Left hindlimb (tissue), 1 donor: ENCODE measurements at places on chromosomes 11 and 22.
A peak's percentile ranks its signal among the peaks of the same experiment; 100 is the strongest.

DNA sequence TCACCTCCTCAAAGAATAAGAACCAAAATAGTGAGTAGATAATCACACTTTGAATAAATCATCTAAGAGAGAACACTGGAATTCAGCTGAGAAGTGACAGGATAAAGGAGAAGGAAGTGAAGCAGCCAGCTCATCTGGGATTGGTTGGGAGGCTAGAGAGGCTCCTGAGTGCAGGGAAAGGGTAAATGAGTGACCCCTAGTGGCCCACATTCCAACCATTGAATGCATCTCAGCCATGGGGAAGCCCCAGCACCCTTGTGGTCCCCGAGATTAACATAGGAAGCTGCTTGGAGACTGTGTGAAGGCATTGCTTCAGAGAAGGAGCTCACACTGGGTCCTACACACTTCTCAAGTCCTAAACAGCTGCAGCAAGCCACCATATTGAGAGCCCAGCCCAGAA lies 82.3 kb downstream of the JRKL start:
- no peak for DNase-seq

DNA sequence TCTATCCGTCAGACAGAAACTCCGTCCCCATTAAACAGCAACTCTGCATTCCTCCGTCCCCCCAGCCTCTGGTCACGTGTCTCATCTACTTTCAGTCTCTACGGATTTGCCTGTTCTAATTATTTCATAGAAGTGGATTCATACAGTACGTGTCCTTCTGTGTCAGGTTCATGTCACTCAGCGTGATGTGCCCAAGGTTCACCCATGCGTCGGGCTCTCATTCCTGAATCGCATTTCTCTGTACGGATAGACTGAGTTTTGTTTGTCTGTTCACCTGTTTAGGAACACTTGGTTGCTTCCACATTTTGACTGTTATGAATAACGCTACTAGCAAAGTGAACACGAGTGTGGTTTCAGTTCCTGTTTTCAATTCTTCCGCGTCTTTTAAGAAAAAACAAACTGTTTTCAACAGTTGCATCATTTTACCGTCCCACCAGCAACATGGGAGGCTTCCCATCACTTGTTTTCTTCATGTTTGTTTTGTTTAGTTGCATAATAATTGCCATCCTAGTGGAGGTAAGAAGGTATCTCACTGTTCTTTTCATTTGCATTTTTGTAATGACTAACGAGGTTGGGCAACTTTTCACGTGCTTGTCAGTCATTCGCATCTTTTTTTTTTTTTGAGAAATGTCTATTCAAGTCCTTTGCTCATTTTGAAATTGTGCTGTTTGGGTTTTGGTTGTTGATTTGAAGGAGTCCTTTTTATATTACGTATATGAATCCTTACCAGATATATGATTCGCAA lies 8.9 kb upstream of the NLRP6 start:
- DNase-seq: no peak

GRCh38 chr11:67490727-67491065 lies 7.9 kb downstream of the AIP start:
- no peak for DNase-seq

- DNase-seq: peak; percentile 83
These were observed 14.4 kb downstream of the SCARF2 start for GRCh38 chr22:20423008-20423905.
